Activated CD4-positive, alpha-beta T cell treated with anti-CD3 and anti-CD28 coated beads, Interleukin-2, amount 50 U/mL, for 48 hours (primary cell): ENCODE measurements at places on chromosomes 2 and 18.

DNA sequence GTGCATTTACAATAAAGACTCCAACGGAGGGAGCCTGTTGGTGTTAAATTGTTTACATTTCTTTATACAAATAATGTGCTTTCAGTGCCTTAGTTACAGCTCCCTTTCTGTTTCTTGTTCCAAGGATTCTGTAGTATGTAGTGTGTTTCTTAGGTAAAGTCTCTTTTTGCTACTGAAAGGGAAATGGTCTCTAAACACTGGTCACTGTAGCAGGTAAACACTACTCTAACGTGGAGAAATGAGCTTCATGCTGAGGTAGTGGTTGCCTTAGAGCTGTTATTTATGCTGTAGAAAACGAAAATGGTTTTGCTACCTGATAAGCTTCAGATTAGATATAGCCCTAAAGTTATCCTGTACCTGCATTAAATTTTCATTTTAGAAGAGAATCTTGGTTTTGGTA, 163.6 kb downstream of the CAPN13 start:
- no peak for DNase-seq

- DNase-seq = no peak
Observed at GRCh38 chr18:35180455-35180854, 60.4 kb upstream of the ZNF397 start.

DNA sequence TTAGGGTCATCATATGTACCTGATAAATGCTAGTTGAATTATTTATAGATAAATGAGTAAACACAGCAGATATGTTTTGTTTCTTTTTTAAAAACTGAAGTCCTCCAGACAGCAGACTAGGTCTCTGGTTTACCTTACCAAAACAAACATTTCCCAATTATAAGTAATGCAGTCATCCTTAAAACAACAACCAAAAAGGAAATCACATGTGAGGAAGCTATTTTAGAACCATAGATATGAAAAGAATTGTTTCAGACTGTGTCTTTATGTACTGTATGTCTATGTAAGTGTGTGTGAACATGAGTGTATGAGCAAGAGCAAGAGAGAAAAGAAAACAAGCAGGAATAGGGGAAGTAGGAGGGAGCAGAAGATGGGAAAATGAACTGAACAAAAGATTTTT, 441.0 kb downstream of the CPS1 start:
- DNase-seq = no peak

DNA sequence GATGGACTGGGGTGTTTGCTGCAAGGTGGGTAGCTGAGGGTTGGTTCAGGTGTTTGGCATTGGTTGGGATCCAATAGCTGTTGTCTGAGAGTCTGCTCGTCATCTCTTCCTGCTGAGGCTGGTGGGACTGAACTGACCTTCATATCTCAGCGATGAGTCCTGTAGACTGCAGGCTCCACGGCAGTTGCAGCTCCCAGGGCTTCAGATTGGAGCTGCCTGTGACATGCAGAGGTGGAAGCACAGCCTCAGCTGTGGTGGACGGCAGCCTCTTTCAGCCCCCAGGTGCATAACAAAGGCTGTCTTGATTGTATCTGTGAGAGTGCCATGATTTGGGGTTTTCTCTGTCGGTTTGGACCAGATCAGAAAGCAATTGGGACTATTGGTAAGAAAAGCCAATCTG, 3.9 kb upstream of the IL1R2 start:
- DNase-seq = no peak

DNA sequence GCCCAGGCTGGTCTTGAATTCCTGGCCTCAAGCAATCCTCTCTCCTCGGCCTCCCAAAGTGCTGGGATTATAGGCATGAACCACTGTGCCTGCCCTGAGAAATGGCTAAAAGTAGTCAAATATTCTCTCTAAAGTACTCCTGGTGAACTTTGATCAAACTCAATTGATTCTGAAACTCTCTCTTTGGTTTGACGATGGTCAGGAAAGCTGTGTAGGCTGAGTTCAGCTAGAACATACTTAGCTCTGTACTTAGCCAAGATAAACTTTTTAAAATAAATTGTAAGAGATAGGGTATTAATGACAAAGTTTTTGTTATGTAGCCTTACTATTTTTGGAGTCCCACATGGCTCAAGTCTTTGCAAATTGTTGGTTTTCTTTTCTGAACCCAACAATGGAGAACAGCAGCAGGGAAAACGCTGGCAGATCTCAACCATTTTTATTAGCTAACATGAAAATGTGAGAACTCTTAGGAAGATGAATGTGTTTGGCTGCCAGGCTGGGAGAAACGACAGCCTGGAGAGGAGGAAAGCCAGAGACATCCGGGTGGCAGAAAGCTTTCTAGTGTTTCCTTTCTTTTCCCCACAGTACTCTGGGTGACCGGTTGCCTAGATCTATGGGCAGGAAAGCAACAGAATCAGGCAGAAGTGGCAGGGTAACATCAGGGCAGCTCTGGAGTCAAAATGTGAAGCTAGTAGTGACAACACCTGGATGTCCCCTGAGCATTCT, 193.0 kb upstream of the LHCGR start:
- no peak for DNase-seq

GRCh38 chr2:176092270-176093144, at the start of gene HOXD13:
Gene HOXD13 (plus strand): TSS chr2:176092721. CDS start chr2:176092891, 170 bp downstream.
- DNase-seq = no peak

DNA sequence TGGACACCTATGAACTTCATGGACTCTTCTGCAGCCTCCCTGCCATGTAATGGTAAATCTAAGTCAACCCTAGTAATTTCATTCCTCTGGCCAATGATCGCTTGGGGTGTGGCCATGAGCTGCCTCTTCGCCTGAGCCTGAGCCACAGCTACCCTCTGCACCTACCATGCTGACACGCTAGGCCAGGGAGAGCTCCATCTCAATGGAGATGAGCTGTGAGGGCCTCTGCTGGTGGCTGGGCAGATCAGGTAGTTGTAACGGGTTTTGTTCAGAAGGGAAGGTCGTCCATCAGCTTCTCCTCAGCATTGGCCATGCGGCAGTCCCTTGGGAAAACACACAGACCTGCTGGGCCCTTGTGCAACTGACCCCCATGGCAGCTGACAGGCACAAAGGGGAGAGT, 24.4 kb downstream of the MPHOSPH10 start:
- peak; percentile 27 for DNase-seq

DNA sequence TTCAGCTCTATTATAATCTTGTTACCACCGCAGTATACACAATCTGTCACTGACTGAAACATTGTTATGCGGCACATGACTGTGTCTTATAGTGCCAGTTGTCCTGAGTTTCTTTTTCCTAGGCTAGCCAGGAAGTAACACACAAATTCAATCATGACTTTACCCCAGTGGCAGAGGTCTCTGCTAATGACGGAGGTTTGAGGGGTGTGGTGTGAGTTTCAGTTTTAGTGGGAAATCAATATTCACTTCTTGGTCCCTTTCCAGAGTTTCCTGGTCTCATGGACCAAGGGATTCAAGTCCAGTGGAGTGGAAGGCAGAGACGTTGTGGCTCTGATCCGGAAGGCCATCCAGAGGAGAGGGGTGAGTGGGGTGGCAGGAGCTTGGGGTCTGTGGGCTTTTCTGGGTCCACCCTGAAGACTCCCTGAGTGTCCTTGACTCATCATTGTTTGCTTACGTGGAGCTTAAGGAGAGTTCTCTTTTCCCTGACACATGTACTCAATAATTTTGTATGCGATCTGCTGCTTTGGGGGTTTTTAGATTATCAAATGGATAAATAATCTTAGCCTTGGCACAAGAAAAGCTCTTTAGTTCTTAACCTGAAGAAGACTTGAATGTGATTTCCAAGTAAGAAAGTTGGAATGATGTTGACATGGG, 39.2 kb downstream of the HK2 start:
- no peak for DNase-seq
